ENCODE measurements at places on chromosomes 3 and 15. TPM values are rescaled to one million over a fixed set of nuclear protein-coding genes. Genes with fewer than 3 reads are reported as not detected.

DNA sequence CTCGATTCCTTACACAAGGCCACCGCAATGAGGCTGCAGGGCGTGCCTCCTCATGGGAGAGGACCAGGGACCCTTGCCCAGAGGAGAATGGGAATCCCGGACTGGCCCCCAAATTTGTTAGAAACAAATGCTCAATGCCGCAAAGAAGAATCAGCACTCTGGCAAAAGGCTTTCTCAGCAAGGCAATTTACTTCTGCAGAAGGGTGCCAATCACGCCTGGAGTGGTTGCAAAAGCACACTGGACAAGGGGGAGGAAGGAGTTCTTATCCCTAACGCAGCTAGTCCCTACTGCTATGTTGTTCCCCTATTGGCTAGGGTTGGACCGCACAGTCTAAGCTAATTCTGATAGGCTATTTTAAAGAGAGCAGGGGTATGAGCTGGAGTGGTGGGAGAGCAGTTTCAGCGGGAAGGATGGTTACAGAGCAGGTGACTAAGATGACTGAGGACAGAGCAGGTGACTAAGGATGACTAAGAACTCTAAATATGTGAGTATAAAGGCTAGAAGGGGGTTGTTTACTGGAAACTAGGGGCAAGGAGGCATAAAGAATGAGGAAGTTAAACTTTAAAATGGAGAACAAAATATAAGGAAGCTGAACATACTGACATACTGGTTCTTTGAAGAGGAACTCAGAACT is 48.5 kb downstream of the KATNBL1 start:
- peak; percentile 96 for ATAC-seq

GRCh38 chr15:28980709-28981350 is 95.1 kb downstream of the APBA2 start:
- no peak for ATAC-seq

- no peak for ATAC-seq
Measured at GRCh38 chr3:61742006-61742405, 180.6 kb downstream of the PTPRG start.

- ATAC-seq: no peak
Measured at GRCh38 chr3:170560296-170560695, 25.6 kb downstream of the SLC7A14 start.

Gene SLC12A1
- total RNA-seq: not detected

DNA sequence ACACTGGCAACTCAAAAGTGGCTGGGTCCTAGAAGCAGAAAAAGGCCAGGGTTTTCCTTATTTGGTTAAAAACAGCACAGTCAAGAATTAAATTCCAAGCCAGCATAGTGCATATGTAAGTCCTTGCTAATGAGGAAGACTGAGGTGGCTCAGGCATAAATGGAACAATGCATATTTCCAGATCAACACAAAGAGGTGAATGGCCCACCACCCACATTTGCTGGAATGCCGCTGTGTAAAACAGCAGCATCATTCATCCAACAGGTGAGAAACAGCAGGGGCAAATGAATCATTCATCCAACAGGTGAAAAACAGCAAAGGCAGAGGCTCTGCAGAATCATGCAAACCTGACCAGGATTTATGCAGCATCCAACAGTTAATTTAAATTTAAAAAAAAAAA is 32.9 kb downstream of the GPR176 start:
- ATAC-seq: no peak

DNA sequence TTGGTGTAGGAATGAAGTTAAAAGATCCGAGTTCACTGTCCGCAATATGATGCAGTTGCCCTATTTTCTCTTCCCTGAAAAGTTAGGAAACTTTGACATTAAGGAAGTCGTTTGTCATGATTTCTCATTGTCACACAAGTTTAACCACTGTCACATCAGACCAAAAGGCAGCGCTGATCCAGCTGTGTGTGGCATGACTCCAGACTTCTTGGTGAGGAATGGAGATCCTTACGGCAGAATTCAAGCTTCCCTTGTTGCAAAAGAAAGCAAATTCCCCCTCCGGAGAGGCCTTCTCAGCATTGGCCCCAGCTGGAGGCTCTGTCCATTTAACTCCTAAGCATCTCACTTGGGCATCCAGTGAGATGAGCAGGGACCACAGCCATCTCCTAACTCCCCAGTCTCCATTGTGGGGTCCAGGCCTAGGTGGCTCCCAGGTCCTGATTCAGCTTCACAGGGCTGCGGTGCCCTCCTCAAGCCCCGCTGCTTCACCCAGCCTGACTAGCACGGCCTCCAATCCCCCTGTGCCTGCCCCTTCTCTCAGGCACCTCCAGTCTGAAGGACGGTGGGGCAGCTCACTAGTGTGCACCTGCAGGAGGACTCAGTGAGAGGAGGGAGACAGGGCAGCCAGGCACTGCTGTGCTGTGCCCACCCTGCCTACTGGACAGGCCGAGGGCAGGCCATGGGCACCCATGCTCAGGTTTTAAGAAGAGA is 159.5 kb downstream of the CHSY1 start:
- no peak for ATAC-seq

Gene HRH1
- total RNA-seq: 4.7 TPM

- ATAC-seq: no peak
Measured at GRCh38 chr3:160822936-160823335, 66.9 kb downstream of the PPM1L start.

DNA sequence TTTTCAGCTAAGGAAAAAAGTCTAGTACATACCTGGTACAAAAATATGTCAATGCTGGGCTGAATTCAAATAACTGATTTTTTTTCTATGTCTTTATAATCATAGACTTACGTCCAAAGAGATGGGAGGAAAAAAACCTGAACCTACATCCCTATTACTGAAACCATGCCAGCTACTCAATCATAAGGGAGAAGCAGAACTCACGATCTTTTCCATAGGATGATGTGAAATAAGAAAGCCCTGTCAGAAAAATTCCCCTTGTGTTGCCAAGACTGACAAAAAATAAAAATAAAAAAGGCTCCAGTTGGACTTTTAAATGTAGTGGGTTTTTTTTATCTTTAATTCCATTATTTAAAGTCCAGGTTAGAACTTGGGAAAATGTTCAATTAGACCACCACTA is 3.3 kb downstream of the MSL2 start:
- ATAC-seq: no peak

DNA sequence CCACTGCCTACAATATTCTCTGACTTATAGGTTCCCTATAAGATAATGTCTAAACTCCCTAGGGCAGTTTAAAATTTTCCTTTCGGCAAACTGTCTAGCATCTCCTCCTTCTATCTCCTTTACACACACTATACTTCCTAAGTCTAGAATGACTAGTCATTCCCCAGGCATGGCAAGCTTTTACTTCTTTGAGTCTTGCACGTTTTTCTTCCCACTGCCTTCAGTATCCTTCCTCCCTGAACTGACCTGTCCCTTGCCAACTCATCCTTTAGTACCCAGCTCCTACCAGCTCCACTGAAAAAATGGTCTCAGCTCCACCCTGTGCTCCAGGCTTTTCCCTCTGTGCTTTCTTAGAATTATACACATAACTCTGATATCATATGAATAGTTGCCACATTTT is 93.8 kb upstream of the KBTBD8 start:
- no peak for ATAC-seq

DNA sequence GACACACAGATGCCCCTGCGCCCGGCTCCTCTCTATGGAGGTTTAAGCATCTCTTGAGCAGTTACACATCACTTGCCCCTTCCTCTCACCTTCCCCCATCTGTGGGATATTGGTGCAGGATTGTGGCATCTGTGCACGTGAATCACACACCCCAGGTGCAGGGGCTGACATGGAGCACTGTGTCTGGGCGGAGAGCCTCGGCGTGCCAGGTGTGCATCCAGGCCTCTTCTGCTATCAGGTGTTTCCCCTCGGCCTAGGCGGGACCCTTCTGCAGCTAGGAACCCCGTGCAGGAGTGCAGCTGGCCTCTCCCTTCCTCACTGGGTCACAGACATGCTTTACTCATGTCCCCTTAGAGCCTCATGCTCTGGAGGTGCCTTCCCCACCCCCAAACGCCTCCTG is 33.4 kb upstream of the MUC13 start:
- no peak for ATAC-seq

- no peak for ATAC-seq
Measured at GRCh38 chr3:123765475-123766128, 118.5 kb downstream of the MYLK start.

Gene GCNT3
- not detected for total RNA-seq

GRCh38 chr3:12630292-12630691 is 33.6 kb downstream of the RAF1 start:
- ATAC-seq: no peak

- ATAC-seq: no peak
Measured at GRCh38 chr3:43641306-43642114, 19.7 kb upstream of the ANO10 start.

Gene LXN
- 14.9 TPM for total RNA-seq

- ATAC-seq: no peak
Measured at GRCh38 chr3:54580453-54580852, 347.4 kb downstream of the LRTM1 start.

Gene NISCH
- total RNA-seq: 123 TPM

DNA sequence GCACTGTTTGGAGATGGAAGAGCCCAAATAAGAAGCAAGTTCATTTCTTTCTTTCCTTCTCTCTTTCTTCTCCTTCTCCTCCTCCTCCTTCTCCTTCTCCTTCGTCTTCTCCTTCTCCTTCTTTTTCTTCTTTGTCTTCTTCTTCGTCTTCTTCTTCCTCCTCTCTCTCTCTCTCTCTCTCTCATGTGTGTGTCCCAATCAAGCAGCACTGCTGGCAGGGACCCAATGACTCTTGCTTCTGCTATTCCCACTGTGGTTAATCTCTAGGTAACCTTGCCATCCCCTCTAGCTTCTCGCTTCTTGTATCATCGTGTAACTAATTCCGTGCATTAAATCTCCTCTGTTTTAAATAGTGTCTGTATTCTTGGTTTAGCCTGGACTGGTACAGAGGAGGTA is 26.1 kb upstream of the ZNF280D start:
- no peak for ATAC-seq

DNA sequence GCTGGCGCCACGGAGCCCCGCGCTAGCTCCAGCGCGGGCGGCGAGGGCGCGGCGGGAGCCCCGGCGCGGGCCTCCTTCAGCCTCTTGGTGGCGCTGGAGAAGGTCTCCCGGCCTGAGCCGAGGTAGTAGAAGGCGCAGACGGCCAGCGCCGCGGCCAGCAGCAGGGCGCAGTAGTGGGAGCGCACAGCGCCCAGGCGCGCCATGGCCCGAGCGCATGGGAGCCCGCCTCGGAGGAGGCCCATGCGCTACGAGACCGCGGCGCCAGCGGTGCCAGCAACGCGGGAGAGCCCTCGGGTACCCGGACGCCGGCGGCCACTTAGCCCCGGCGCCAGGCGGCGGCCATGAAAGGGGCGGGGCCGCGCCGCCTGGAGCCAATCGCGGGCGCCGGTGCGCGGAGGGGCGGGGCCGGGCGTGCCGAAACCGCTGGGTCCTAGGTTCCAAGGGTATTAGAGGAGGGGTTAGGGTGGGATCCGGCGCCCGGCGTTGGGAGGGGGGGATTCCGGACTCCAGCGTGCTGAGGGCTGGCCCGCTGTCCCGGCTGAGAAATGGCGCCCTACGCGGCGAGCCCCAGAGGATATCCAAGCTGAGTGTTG is at the start of gene XXYLT1:
XXYLT1 (minus strand) TSS at position 343 of the 593 bp plus-strand sequence; CDS start at position 242, 101 bp downstream.
- ATAC-seq: peak; percentile 90

- no peak for ATAC-seq
Measured at GRCh38 chr3:83842511-83842910, 1116.3 kb upstream of the CADM2 start.

DNA sequence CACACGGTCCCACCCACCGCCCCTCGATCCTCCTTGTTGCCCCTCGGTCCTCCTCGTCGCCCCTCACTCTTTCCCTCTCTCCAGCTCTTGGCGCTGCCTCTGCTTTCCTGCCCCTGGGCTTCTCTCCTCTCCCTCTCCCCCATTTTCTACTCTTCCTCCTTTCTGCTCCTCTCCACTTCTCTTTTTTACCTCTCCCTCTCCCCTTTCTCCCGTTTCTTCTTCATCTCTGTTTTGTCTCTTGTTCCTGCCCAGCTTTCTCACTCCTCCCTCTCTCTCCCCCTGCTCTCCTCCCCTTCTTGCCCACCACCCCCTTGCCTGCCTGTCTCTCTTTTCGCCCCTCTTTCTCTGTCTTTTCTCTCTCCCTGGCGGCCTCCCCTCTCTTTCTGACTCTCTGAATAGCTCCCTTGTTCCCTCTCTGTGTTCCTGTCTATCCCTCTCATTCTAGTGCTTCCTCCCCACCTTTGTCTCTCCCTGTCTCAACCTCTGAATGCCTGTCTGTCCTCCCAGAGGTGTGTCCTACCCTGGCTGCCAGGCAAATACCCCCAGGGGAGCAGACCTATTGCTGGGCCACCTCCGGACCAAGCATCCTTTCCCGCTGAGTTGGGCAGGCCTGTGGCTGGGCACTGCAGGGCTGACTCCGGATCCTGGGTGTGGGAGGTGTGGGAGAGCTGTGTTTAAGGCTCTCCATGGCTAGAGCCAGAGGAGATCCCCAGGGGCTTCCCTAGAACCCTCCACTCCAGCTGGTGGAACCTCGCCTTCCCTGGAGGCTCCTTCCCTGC is 41.0 kb downstream of the EPHB3 start:
- no peak for ATAC-seq

DNA sequence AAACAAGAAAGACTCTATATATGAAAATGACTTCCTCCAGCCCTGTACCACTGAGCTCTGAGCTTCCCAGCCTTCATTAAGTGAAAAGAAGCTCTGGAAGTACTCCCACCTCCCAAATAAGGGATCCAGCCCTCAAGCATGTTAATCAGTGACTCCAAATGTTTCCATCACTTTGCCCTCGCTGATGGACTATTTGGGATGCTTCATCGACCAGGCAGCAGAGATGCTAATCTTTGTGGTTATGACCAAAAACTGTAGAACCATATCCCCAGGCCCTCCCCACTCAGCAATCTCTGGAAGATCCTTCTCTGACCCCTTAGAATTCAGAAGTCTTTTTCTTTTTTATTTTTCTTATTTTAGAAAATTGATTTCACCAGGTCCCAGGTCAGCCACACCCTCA is 2.3 kb upstream of the CTDSPL start:
- no peak for ATAC-seq

DNA sequence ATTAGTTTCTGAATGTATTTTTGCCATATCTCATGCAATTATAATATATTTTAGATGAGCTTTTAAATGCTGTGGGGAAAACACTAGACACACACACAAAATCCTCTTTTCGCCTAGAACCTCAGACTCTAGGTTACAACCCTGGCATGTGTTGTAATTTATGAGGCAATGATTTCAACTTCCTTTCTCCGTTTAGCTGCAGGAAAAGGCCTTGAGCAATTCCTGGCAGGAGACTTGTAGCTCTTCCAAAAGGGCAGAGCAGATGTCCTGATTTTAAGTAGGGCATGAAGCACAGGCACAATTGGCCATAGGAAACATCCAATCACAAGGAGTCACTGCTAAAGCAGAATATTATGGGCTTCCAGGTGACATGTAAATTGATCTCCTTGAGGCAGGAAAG is 82.0 kb downstream of the GPR156 start:
- ATAC-seq: no peak

Gene PLIN1
- 0.09 TPM for total RNA-seq

DNA sequence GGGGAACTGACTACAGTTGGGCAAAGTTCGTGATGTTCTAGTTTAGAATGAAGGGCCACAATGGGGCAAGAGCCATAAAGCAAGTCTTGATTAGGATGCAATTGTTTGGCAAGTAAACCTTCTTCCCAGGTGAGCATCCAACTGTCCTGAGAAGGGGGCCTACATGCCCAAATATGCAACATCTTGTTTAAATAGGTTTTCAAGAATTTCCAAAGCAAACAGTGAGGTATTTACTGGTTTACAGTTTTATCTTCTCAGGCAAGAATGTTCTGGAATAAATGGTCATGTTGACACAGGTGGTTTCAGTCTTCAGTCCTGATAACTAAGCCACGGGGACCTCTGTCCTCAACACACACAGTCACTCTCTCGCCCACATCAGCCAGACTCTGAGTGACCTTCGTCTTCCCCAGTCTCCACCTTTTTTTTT is 90.3 kb upstream of the FAM174B start:
- ATAC-seq: no peak

- no peak for ATAC-seq
Measured at GRCh38 chr3:23952646-23953045, 7.6 kb downstream of the NR1D2 start.

Gene RTP4
- total RNA-seq: 0.98 TPM

Data from activated T-helper 17 cell treated with anti-CD3 and anti-CD28 coated beads, Interleukin-2, amount 50 U/mL, for 72 hours (primary cell).